ENCODE measurements at places on chromosomes 2 and 18.

GRCh38 chr2:63425079-63425416 lies 163.2 kb downstream of the WDPCP start:
- no peak for DNase-seq

GRCh38 chr2:67516899-67517530 lies 119.9 kb downstream of the ETAA1 start:
- no peak for DNase-seq

DNA sequence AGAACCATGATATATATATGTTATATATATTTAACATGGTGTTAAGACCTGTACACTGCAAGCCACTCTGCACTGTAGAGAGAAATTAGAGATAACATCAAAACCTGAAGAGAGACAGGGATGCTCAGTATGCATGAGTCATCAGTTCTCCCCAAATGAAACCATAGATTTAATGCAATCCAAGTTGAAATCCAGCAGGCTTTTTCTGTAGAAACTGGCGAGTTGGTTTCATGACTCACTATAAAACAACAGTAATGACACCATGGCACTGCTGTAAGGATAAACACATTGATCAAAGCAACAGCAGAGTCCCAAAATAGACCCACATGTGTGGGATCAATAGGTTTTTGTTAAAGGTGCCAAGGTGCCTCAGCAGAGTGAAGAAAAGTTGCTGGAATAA lies 65.8 kb downstream of the RTP5 start:
- peak; percentile 67 for DNase-seq

GRCh38 chr2:57842531-57842930 lies 204.1 kb upstream of the VRK2 start:
- DNase-seq = peak; percentile 66

GRCh38 chr2:69477627-69478026 lies 40.4 kb upstream of the NFU1 start:
- DNase-seq = no peak

DNA sequence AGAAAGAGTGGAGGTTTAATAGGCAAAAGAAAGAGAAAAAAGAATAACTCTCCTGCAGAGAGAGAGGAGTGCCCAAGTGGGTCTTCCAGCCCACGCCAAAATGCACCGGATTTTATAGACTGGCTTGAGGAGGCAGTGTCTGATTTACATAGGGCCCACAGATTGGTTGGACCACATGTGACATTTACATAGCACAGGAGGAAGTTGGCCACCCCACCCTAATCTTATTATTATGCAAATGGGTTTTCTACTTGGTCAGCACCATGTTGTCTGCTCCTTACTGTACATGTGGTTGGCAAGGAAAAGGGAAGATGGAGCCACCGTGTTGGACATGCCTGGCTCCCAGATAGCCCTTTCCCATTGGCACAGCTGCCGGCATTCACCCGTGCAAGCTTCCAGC lies 56.8 kb downstream of the SP110 start:
- no peak for DNase-seq

DNA sequence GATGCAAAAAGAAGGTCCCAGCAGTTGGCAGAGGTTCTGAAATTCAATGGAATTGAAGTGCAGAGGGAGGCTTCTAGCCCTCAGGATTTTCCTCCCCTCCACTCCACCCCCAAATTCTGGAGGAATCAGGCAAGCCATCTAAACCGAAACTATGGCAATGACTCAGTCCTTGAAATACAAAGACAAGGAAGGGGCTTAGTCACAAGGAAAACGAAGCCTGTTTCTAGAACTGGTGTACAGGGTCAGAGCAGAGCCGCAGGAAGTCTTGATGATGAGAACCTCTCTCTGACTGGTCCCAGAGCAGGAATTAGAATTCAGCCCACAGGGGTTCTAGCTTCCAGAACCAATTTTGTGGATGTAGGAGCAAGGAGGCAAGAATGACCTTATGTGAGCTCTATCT lies 111.7 kb upstream of the SCN1A start:
- peak; percentile 97 for DNase-seq

DNA sequence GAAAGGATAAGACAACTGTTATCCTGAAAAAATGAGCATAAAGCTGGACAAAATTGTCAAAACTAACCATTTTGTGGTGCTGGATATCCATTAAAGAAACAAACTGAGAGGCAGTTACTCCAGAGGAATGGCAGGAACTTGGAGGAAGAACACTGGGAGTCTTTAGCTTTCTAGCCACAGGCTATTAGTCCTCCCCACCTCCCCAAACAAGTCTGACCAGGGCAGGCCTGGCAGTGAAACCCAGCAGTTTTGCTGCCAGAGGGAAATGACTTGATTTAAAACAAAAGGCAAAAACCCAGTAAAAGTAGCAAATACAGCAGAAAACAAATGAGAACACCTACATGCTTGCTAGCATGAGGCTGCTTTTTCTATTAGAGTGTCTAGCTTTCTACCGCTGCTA lies 34.9 kb downstream of the OSBPL1A start:
- no peak for DNase-seq

GRCh38 chr2:37635504-37636380 lies 35.7 kb downstream of the CDC42EP3 start:
- peak; percentile 91 for DNase-seq

DNA sequence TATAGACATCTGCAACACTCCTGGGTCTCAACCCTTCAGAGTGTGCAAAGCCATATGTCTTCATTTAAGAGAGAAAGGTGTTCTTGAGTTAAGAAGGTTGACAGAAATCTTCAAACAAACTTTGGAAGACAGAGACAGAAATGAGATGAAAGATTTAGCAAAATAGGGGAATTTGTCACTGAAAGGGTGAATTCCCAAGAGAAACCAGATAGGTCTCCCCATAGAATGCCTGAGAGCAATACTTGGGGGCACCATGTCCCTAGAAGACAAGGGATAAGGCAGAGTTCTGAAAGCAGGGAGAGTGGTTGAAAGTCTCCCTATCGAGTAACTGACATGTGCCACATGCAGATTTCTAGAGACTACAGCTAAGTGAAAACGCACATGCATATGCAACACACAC lies 50.0 kb downstream of the AP1S3 start:
- DNase-seq = no peak

GRCh38 chr2:236872015-236872414 lies 213.7 kb upstream of the COPS8 start:
- no peak for DNase-seq

DNA sequence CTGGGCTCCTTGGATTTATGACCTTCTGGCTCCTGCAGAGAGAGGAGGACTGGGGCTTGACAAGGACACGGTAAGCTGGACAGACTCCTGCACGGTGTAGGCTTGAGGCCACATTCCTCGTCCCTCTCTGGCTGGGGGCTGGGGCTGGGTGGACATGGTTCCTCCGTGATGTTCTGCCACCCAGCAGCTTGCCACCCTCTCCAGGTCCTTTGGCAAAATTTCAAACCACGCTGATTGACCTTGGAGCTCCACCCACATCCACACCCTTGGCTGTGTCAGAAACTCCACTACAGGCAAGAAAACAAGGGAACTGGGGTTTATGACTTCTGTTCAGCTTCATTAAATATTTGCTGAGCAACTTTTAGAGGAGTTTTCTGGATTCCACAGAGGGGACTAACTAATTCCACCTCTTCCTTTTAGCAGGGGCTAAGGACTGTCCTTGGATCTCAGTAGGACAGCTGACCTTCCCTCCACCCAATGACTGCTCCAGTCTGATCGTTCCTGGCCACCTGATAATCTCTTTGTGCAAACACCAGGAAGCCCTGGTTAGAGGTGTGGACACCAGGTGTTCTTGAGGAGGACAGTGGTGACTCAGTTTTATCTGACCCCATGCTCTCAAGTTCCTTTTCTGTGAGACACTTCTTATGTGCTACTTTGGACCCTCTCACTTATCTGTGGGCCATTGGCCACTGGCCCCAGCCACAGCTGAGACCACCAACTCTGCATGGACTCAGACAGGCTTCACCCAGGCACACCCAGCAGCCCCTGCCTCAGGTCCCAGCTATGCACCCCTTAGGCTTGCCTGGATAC lies 29.3 kb downstream of the GPR55 start:
- DNase-seq = no peak

DNA sequence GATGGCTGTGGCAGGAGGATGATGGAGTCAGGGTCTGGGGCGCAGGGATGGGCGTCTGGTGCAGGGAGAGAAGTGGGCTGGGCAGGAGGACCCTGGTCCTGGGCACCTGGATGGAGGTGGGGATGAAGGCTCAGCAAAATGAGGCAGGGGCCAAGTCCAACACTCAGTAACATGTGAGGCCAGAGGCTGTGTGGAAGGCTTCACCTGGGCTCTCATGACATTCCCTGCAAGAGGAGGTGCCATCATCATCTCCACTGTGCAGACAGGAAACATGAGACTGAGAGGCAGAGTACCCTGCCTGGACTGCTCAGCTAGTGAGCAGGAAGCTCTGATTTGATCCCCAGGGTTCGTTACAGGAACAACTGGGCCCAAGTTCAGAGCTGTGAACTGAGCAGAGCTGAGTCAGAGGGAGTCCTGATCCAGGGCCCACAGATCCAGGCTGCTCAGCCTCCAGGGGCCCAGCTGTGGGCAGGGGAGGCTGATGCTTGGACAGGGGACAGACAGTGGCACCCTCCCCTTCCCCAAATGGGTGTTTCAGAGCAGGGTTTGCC lies 36.9 kb downstream of the HJURP start:
- DNase-seq = no peak

- DNase-seq = peak; percentile 79
These were observed 109.8 kb downstream of the AP1S3 start for GRCh38 chr2:223727562-223727961.

- peak; percentile 75 for DNase-seq
These were observed 761.6 kb downstream of the DSC3 start for GRCh38 chr18:30280861-30281470.

DNA sequence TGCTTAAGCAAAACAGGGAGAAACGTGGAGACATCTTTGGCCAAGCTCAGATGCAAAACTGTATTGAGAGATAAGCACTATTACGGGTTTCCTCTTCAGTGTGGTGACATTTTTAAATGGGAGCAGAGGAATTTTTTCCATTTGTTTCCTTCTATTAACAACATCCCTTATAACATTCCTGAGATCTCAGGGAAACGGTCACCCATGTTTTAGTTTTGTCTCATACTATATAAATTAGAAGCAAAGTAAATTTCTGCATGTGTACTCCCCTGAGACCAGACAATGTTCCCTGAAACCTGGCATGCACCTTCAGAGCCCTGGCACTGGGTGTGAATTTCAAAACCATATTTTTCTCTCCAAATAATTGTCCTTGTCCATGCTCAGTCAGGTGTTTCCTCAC lies 57.6 kb upstream of the RNF152 start:
- DNase-seq = no peak

- DNase-seq = peak; percentile 89
These were observed 65.5 kb upstream of the GPC1 start for GRCh38 chr2:240369801-240370585.

DNA sequence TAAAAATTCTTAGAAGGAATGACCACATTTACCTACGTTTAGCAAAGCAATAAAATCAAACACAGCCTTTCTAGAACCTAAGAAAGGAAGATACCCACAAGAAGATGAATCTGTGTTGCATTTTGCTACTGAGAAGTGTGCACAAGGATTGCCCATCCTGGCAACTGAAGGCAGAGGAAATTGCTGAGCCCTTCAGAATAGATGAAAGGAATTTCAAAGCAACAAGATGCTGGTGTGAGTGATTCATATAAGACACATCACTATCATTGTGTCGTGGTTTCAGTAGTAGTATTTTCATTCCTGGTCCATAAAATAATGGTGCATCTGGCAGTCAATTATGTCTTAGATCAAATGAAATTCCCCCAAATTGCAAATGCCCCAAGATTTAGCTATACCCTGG lies 48.4 kb upstream of the ANKRD44 start:
- peak; percentile 49 for DNase-seq

GRCh38 chr2:176769021-176769420 lies 443.6 kb upstream of the HNRNPA3 start:
- DNase-seq = no peak

DNA sequence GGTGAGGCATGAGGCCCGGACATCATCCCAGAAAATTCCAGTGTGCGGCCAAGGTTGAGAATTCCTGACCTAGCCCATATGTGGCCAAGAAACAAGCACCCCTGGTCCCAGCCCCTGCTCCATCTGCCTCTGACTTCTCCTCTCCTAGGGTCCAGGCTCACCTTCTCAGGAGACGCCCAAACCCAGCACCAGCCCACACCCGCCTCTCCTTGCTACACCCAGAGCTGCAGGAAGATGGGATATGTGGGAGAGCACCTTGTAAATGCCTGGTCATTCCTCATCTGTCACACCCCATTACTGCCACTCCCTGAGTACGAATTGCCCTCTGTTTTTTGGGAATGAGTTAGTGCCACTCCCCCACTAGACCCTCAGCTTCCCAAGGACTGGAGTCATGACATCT lies 7.3 kb upstream of the ATP6V1B1 start:
- DNase-seq = no peak

GRCh38 chr2:122094557-122094956 lies 339.1 kb downstream of the TSN start:
- no peak for DNase-seq

DNA sequence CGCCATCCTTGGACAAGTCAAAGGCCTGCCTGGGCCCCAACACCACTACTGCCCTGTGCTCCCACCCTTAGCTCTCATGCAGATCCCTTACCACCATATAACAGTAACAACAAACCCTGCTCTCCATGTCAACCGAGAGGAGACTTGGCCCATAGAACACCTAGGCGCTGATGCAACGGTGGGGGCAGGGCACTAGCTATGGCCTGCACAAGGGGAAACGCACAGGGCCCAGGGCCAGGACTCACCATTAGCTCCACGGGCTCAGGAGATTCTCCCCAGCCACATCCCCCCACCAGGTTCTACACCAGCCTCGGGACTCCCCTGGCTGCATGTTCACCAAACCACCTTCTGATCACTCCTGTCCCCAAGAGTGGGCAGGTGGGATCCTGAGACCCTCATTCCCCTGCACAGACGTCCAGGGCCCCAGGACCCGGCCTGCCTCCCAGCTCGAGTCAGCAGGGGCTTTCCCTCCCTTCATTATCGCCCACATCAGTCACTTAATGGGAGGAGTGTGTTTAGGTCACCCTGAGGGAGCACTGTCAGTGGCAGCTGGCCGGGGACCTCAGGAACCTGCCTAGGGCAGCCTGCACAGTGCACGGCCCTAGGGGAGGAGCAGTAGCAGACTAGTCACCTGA lies 29.3 kb downstream of the ANKMY1 start:
- DNase-seq = no peak

DNA sequence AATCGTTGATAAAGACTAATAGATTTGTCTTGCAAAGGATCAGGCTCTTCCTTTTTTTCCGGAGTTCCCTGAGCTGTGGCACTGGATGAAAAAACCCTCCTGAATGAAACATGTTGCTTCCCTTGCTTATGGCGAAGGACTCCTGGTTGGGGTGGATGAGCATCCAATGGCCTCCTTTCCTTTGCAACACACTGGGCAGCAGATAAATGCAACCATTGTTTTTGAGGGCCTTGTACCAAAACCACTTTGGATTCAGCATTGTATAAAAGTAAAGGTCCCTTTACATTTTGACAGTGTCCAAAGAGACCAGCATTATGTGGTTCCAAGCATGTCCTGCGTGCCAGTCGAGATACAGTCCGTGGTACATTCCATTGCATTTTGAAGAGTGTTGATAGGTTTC lies 44.7 kb downstream of the FAM210A start:
- DNase-seq = no peak

GRCh38 chr18:62346333-62347088 lies 21.4 kb downstream of the TNFRSF11A start:
- DNase-seq = no peak

GRCh38 chr2:150134223-150134857 lies 353.1 kb downstream of the RND3 start:
- no peak for DNase-seq
